ENCODE measurements at places on chromosomes 6 and 20.

GRCh38 chr20:22862671-22863230 lies 172.4 kb upstream of the SSTR4 start:
- DNase-seq: no peak

DNA sequence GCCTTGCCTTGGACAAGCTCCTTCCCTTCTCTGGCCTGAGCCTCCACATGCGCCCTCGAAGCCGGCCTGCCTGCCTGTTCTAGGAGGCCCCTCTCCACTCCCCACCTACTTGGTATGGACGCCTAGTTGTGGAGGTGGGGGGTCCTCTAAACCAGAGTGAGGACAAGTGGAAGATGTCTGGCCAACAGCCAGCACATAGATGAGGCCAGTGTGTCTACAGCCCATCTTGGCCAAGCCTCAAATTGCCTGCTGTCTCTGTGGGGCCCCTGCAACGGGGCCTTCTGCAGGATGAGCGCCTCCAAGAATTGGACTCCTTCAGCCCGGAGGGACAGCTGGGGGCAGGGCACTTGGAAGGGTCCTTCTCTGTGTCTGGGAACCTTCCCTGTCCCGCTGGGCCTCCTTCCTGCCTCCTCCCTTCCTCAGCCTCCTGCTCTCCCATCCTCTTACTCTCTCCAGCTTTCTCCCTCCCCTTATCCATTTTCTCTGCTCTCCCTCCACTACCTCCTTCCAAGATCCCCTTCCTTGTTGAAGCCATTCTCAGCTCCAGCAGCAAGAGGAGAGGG lies 1.6 kb downstream of the MDFI start:
- DNase-seq: no peak

DNA sequence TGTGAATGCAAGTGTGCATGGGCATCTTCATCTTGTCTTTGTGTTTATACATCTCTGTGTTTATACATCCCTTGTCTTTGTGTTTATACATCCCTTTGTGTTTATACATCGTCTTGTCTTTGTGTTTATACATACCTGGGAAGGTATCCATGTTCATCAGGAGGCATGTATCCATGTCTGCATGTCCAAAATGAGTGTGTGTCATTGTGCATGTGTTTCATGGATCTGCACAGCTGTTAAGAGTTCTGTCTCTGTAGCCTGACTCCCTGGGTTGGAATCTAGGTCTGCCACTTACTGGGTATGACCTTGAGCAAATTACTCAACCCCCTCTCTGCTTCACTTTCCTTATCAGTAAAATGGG lies 50.1 kb upstream of the SIRPA start:
- DNase-seq: no peak

- no peak for DNase-seq
Measured at GRCh38 chr20:57167292-57167655, 99.2 kb downstream of the BMP7 start.

DNA sequence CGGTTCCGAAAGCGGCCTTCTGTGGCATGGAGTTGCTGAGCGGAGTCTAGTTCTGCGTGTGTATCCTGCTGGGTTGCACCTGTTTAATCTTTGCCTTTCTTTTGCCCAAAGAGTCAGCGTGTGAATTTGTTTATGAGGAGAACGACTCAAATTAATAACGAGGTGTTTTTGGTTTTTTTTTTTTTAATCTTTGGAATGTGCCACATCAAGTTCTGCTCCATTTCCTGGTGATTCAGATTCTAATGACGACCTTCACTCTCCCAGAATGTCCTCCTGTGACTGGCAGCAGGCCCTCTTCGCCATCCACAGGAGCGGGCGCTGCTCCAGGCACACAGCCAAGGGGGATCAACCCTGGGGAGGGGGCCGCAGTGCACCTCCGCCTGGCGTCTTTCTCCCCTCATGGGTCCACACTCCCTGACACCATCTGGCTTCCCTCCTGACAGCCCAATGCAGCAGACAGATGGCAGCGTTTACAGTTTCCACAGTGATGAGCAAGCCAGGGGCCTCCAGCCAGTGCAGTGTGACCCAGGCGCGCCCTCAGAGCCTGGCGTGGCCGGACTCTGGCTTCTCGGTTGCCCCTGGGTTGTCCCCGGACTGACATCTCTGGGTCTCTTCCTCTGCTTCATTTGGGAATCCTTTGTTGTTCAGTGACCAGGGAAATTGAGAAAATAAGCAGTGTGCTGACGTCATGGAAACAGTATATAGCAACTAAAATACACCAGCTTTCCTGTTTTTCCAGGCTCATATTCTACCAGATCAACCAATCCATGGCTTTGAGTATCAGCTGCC lies 27.5 kb upstream of the AFDN start:
- DNase-seq: no peak

- no peak for DNase-seq
Measured at GRCh38 chr20:37337208-37337991, 8.5 kb upstream of the SRC start.

- no peak for DNase-seq
Measured at GRCh38 chr6:36979347-36979742, 6.7 kb downstream of the MTCH1 start.

DNA sequence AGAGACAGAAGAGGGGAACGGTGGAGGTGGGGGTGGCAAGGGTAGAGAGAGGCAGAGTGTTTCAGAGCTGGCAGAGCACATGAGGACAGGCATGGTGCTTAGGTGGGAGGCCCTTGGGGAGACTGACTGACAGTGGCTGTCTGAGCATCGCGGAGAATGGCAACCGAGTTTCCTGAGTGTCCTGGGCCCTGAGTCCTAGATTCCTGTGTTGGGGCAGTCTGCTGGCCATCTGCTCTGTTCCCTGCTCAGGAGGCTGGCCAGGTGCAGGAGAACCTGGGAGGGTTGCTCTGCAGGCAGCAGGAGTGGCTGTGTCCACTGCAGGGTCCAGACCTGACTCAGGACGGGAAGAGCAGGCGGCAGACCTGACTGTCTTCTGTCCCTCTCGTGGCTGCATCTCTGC lies 248.9 kb downstream of the LRFN2 start:
- no peak for DNase-seq

DNA sequence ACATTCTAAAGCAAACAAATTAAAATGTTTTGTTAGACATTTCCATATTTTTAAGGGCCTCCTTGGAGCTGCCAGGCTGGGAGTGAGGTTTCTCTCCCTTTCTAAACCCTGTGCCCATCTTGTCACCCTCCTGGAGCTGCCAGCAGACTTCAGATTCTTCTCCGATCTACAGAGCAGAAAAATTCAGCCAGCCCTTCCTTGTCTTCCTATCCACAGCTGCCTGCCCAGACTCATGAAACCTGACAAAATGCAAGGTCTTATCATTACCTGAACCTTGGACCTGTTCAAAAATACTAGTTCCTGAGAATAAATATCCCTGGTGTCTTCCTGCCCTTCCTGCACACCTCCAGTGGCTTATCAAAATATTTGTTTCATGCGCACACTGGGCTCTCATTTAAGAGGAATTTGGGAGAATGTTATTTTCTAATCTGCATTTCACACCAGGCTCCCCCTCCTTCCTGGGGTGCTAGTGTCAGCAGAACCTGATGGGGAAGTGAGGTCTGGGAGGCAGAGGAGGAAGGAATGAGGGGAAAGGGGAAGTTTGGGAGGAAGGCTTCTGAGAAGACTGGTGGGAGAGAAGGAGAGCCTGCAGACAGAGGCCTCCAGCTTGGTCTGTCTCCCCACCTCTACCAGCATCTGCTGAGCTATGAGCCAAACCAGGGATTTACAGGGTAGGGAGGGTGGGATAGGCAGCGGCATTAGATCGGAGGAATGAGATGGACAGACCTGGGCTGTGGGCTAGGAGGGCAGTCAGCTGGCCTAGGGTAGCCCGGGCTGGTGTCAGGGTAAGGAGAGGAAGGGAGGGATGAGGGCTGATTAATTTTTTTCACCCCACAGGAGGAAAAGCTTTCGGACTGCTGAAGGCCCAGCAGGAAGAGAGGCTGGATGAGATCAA lies at the start of gene AIF1:
TSS of gene AIF1 (plus strand) at position 551 of the 895 bp plus-strand sequence. CDS start at position 647, 96 bp downstream.
- DNase-seq: no peak

GRCh38 chr6:31775633-31776484 lies 1.3 kb downstream of the VWA7 start:
- no peak for DNase-seq

Measured in stimulated activated CD8-positive, alpha-beta memory T cell treated with anti-CD3 and anti-CD28 coated beads, Interleukin-15, amount 100 ng/mL, for 48 hours (primary cell).